ENCODE measurements at places on chromosomes 7 and 10.

- no peak for DNase-seq
Observed at GRCh38 chr7:51446356-51446755, 129.7 kb upstream of the COBL start.

DNA sequence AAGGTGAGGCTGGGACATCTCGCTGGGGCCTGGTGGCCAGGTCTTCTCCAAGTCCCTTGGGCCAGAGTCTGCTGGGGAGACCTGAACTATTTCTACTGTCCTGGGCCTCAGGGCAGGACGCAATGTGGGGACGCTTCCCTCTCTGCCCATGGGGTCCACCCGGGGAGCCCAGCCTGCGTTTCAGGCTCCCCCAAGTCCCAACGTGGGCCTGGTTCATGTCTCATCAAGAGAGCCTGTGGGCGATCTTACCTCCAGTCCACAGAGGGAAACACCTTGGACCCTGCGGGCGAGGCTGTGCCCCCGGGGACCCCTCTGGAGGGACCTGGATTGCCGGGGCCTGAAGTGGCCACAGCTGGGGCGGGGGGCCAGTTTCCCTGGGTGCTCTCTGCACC, 91.7 kb downstream of the DNAJB6 start:
- no peak for DNase-seq

- no peak for DNase-seq
Observed at GRCh38 chr7:69162931-69163670, 435.2 kb upstream of the AUTS2 start.

DNA sequence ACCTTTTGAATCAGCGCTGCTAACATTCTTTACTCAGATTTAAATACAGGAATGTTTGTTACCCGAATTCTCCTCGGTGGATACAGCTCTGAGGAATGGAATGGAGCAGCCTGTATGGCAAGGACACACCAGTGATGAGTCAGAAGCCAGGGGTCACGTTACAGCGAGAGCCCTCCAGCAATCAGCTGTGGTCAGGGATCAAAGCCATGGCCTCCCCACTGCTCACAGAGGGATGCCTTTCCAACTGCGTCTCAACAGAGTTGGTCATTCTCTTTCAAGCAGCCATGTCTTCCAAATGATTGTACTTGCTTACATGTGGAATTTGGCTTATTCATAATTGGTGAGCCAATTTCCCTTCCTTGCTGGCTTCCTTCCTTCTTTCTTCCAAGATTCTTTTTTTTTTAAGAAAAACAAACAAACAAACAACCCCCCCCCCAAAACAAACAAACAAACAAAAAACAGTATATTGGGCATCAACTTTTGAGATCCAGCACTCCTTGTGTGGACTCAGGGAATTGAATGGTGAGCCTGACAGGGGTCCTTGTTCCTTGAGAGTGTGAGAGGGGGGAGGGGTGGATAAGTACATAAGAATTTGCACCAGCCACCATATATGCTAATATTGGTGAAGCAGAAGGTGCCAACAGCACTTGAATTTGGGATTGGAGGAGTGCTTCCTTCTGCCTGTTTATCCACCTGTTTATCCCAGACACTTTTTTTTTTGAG, 100.2 kb downstream of the ATXN7L1 start:
- no peak for DNase-seq

DNA sequence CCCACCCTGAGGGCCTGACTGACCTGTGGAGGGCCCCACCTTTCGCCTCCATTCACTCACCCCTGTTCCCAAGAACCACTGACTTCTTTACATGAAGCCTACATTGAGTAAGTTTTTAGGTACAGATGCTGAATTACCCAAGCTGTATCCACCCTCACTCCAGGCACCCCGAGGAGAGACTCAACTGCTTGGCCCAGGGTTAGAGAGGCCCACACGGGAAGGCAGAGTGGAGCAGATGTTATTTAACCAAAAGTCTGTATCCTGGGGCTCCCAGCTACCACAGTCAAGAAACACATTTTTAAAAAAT, 213.1 kb upstream of the FRMD4A start:
- DNase-seq = no peak

DNA sequence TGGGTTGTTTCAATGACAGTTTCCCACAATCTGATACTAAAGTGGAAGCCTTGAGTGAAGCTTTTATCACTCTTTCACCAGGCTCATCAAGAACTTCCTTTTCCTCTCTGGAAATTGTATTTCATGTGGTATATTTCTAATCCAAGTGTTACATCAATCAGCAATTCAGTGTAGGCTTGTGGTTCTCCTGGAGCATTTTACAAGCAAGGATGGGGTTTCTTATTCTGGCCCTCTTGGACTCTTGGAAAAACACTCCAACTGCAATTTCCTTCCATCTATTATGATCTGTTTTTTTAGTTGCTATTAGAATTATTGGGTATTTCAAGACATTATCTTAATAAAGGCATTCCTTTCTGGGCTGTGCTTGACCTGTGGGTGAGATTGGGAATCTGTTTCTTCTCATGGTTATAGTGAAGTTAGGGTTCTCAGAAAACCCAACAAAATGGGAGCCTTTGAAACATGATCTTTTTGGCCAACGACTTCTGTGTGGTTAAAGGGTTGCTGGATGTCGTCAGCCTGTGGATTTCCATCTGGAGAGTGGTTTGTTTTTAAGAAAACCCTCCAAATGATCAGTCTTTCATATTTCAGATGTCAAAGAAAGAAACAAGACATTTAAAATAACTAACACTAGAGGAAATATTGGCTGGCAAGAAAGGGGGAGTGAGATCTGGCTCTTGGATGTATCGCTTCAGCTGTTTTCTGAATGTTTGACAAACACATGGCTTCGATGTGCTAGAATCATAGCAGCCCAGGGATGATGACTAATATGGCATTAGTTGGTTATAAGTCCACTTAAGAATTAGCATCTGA, 540.2 kb downstream of the LRMDA start:
- DNase-seq = no peak

- DNase-seq = no peak
Observed at GRCh38 chr7:106018566-106019469, 55.8 kb downstream of the CDHR3 start.

DNA sequence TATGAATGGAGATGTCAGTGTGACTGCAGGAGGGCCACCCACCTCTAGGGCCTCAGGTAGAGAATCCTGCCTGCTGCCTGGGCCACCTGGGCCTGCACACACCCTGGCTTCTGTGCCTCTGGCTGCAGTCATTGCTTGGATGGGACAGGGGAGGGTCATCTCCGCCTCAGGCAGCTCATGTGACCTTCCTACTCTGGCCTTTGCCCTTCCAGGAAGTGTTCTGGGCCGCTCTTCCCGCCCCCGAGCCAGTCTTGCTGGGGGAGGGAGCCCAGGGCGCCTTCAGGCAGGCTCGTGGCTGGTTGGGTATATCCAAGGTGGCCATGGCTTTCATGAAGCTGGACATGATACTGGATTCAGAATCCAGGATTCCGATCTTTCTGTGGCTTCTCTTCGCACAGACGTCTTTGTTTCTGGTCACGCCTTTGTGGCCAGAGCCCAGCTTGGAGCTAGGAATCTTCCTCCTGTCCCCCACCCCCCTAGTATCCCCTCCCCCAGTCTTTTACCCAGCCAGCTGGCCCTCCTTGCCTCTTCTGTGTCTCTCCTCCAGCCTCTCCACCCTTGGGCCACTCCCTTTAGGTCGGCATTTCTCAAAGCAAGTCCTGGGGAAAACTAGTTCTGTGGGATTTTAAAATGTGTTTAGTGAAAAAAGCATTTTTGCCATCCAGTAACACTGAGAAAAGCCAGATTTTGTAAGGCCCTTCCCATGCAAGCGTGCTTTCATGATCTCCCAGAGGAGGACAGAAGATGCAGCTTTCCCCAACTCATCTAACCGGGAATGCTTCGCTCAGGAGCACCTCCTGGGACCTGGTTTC, 119.6 kb downstream of the ZMIZ1 start:
- DNase-seq = no peak

DNA sequence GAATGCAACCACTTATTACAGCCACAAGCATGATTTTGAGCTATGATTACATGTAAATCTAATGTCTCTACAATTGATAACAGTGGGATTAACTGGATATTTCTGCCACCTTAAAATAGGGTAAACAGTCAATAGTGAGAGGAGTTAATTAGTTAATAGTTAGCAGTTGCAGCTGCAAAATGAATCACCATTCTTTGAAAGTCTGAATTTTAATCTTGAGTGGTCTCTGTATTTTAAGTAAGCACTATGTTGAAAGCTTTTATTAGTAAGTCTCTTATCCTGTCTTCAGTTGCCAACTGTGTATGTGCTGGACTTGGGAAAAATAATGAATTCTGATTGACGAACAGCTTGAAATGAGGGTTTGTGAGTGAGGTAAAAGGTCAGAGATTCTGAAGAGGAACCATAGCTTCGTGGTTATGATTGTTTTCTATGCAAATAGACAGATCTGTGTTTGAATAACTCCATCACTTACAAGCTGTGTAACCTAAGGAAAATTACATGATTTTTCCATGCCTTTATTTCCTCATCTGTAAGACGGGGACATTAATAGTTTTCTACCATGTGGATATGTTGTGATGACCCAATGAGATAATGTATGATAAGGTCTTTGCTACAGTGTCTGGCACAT, 75.2 kb downstream of the RNLS start:
- no peak for DNase-seq

GRCh38 chr7:143884969-143885559, 16.9 kb downstream of the TCAF1 start:
- DNase-seq = no peak

- DNase-seq = no peak
Observed at GRCh38 chr10:61475449-61475873, 22.3 kb upstream of the TMEM26 start.

GRCh38 chr10:99676426-99676825, 17.1 kb downstream of the ENTPD7 start:
- DNase-seq = no peak

- DNase-seq = peak; percentile 55
Observed at GRCh38 chr7:128904381-128905197, 5.9 kb downstream of the KCP start.

GRCh38 chr7:109213081-109213480, 643.4 kb downstream of the DNAJB9 start:
- DNase-seq = no peak

DNA sequence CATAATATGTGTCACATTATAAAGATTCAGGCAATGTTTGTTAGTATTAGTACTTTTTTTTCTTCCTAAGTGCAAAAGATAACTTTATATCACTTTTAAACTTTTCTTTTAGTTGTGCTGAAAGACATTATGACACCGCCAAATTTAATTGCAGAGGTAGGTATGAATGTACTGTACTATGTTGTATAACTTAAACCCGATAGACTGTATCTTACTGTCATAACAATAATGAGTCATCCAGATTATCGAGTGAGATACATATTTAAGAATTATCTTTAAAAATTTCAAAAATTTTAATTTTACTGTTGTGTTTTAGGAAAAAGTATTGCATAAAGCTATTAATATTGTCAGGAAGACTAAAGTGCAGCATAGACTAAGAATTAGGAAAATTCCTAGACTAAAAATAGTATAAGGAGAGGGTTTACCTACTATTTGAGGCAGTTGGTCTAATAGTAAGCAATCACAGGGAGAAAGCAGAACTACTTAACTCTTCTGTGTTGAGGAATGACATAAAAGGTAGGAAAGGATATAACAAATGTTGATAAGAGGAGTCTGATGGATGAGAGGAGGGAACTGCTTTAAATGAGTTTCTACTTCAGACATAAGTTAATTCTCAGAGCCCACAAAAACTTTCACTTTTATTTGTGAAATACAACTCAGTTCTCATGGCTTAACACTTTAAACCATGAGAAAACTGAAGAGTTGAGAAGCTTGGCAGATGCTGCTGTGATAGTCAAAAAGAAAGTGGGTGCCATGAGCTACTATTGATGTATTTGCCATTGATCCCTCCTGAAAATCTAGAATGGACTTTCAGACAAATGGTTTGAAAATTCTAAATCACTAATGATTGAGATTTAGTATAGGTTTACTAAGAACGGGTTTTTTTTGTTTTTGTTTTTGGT, 67.8 kb downstream of the PTEN start:
- no peak for DNase-seq

GRCh38 chr7:54882694-54883093, 123.7 kb upstream of the SEC61G start:
- DNase-seq = no peak

- DNase-seq = no peak
Observed at GRCh38 chr7:133513608-133514007, 260.7 kb downstream of the EXOC4 start.

DNA sequence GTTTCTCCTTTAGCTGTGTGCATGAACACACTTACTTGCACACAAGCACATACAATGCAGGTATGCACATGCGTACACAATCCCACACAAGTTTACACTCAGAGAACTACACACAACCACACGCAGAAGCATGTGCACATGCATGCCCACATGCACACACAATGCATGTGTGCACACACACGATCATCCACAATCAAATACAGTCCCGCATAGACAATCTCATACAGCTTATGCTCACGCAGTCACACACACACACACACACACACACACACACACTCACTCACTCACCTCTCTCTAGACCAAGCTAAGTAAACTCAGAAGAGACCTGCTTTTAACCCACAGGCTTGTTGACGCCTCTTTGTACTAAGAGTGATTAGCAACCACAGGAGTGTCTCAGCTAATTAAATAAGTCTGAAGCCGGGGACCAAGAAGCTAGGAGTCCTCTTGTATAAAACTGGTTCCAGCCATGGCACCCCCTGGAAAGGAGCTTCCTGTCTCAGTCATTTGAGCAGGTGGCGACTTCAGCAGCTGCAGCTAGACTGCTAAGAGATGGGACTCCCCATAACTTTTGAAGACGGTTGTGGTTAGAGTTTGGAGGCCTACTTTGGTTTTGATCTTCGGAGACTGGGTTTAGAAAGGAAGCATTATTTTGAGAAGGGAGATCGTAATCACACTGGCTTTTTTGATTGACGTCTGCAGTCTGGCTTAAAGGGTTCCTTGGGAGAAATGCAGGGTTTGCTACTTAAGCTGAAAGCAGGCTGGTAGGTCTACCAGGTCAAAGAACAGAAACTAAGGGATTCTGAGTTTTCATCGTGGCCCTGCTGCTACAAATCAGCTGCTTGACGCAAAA, 82.3 kb upstream of the ADRB1 start:
- peak; percentile 10 for DNase-seq

DNA sequence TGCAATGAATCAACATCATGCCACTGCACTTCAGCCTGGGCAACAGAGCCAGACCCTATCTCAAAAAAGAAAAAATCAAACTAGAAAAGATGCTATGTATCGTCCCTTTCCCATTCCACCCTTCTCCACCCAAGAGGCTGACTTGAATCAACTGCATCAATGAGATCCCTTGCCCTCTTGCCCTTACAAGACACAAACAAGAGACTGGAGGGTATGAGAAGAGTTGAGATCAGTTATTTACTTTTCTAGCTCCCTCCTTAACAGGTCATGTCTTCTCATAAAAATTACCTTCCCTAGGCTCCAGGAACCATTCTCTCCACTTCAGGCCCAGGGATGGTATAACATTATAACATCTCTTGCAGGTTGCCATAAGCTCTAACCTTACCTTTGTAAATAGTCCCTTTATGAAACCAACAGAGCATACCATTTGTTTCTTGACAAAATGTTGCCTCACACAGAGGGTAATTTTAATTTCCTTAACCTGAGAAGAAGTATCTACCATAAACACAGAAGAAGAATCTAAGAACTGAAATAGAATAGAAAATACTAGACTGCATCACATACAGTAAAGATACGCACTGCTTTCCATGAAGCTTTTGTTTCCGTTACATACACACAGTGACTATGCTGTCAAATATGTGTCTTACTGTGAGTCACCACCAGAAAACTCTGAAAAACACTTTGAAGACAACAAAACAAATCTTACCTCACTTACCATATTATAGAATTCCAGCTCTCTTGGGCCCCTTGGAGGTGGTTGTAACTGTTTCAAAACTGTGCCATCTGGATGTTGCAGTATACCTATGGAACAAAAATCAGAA, 30.5 kb downstream of the IPMK start:
- no peak for DNase-seq

- DNase-seq = no peak
Observed at GRCh38 chr10:22319547-22319979, 1.3 kb upstream of the BMI1 start.
